Neural progenitor cell (in vitro differentiated cells): ENCODE measurements at places on chromosomes 13 and 19.

DNA sequence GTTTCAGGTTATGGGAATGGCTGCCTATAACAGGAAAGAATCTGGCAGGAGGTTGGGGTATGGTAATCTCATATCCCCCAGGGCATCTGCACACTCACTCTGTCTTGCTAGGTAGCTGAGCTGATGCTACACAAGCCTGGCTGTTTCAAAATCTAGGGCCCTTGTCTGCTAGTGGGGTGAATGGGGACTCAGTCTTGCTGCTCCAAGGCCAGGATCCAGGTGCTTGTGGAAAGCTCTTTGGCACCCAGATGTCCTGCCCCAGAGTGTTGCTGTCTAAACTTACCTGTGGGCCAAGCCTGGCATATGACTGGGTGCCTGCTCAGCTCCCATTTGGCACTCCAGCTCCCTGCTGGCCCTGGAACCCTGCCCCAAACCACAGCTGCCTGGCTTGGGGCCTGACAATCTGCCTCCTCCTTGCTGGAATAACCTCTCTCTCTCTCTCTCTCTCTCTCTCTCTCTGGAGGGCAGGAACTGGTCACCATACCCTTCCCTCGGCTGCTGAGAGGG lies 158.1 kb upstream of the TSC22D1 start:
- no peak for DNase-seq

DNA sequence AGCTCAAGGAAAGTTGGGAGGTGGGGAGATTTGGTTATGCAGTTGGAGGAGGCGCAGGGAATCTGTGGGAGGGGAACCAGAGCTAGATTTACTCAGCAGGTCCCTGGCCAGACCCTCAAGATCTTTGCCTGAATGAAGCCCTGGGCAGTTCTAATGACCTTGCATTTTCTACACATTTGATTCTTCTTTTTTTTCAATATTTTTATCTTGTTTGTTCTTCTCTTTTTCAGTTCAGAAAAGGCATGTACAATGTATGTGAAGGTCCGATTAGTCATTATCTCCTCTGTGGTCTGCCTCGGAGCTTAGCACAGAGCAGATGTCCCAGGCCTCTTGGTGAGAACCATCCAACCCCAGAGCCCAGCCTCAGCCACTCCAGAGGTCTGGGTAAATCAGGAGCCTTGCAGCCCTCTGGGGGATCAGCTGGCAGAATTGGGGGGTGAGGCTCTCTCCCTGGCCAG lies 24.2 kb downstream of the SERP2 start:
- DNase-seq, result peak; percentile 10

- DNase-seq, result peak; percentile 26
These were observed 3.7 kb upstream of the SIN3B start for GRCh38 chr19:16825312-16826052.

DNA sequence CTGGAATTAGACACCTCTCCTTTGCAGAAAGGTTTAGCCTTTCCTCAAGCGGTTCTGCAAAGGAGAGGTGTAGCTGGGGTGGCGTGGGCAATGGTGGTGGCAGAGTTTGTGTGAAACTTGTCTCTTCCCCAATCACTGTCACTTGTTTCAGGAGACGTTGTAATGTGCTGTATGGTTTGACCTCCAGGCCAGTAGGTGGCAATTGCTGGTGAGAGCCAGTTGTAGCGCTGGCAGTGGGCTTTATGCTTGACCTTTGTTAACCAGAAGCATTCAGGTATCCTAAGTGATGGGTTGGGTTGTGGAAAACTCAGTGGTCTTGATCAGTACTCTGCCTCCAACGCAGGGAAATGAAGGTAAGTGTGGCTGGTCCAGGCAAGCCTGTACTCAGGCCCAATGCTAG lies 12.7 kb upstream of the LILRA5 start:
- DNase-seq, result no peak

- no peak for DNase-seq
These were observed 9.1 kb upstream of the VWA8 start for GRCh38 chr13:41970022-41970421.

DNA sequence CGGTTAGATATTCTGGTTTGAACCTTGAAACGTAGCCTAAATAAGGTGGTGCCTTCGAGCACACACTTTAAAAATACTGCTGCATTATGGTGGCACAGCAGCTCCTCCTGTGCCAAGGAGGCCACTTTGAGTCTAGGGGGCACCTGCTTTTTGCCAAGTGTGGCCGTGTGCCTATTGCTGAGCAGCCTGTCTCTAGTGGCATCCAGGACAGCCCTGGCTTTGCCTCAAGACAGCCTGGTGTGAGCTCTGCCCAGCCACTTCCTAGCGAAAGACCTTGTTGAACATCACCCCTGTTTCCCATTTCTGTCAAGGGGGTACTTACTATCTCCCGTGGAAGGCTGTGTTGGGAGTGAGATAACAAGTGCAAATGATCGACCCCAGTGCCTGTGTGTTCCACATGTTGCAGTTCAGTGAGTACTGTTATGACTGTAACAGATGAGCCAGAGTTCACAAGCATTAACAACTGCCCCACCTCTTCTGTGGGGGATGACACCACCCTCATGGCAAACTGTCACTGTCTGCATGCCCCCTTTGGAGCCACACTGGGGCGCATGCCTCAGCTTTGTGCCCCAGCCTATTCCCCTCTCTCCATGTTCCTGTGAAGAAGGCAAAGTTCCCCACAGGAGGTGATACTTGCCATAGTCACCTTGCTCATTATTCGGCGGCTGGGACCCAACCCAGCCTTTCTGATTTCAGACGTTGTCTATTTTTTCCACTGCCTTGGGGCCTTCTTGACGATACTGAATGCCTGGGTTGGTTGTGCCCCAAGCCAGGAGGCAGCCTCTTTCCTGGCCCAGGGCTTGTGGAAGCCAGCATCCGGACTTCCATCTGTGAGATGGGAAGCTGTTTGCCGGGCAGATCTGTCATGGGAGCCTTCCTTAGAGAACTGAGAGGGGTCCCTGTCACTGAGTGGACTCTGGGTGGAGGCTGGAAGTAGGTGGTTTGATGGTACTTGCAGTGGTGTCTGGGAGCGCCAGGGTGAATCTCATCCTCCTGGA lies 5.4 kb downstream of the GATAD2A start:
- no peak for DNase-seq

- no peak for DNase-seq
These were observed 4.9 kb upstream of the ACP4 start for GRCh38 chr19:50785329-50785728.

DNA sequence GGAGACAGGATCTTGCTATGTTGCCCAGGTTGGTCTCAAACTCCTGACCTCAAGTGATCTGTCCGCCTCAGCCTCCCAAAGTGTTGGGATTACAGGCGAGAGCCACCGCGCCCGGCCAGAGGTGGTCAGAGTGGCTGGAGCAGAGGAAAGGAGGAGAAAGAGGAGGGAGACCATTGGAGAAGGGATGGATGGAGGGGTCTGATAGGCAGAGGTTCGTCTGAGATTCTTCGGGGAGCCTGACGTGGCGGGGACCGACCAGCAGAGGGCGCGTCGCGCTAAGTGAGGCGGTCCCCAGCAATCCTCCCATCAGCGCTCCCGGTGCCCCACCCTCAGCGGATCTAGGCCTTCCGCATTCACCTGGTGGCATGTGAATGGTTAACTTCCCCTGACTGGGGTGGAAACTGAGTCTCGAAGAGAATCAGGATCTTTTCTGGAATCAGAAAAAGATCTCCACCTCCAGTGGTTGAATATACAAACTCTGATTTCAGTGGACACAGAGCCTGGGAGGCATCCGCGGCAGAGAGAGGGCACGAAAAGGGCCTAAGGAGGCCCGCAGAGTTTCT lies 8.8 kb downstream of the GTPBP3 start:
- peak; percentile 83 for DNase-seq

- no peak for DNase-seq
These were observed 79.9 kb upstream of the GPC6 start for GRCh38 chr13:93146584-93147297.

DNA sequence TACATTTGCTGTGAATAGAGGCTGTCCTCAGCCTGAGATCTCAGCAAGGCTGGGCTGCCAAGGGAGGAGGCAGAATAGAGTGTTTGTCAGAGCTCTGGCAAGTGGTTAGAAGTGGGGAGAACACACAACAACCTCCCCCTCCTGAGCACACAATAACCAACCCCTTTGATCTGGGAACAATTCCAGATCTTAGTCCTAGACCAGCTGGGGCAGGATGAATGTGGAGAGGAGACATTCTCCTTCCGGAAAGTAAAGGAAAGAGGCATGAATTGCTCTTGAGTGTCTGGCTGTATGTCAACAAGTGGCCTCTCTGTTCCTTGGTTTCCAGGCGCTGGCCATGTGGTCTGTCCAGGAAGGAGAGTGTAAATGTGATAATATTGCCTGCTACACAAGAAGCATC lies 114.9 kb upstream of the TMTC4 start:
- no peak for DNase-seq

DNA sequence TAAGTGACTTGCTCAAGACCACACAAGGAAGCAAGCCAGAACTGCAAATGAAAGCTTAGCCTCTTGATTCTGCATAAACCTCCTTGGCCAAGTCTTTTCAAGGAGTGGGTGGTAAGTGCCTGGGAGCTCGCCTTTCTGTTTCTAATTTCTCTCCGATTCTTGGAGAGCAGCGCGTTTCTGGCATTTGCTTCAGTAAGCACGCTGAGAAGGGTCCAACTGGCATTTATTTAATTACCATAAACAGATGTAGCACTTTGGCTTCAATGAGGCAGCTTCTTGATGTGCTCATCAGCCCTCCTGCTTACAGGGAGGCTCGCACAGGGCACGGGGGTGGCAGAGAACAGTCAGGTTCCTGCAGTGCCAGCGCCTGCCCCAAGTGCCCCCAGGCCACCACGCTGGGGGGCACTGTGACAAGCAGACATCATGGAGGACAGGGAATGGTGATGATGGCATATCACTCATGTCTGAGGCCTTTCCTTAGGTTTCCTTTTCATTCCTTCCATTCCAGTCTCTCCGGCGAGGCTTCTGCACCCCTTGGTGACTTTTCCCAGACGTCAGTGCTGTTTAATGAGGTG lies 13.3 kb downstream of the SIAH3 start:
- DNase-seq, result no peak

- no peak for DNase-seq
These were observed 215.3 kb downstream of the KLF5 start for GRCh38 chr13:73274147-73274546.

DNA sequence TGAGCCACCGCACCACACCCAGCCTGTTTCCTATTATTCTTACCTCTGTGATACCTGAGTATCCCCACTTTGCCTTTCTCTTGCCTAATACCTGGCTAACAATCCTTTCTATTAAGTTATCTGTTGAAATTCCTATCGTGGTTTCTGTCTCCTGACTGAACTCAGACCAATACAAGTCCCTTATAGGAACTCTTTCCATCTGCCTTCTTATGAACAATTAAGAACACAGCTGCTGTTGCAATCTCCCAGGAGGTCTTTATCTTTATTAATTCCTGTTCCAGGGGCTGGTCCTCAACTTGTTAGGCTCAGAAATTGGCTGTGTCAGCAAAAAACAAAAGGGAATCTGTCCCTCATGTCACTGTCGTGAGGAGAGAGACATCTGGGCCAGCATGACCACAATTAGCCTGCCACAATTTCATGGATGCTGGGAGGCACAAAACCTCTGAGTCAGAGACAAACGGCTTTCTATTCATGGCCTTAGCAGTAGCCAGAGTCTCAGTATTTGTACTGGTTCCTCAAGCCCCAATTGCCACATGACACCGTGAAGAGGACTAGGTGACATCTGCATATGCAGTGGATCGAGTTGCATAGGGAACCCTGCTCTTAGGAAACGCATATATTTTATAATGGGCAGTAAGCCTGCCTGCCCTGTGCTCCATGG lies 58.2 kb downstream of the NUFIP1 start:
- peak; percentile 14 for DNase-seq

DNA sequence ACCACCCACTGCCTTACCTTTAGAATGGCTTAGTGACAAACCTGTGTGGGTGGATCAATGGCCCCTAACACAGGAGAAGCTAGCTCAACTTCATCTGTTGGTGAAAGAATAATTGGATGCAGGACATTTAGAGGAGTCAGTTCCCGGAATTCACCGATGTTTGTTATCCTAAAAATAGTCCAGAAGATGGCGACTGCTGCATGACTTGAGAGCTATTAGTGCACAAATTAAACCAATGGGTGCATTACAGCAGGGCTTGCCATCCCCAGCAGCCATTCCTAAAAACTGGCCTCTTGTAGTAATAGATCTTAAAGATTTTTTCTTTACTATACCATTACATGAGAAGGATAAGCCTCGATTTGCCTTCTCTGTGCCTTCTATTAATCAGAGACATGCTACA lies 46.8 kb upstream of the ZNF726 start:
- no peak for DNase-seq

GRCh38 chr19:1935484-1936208 lies 5.3 kb upstream of the CSNK1G2 start:
- no peak for DNase-seq

DNA sequence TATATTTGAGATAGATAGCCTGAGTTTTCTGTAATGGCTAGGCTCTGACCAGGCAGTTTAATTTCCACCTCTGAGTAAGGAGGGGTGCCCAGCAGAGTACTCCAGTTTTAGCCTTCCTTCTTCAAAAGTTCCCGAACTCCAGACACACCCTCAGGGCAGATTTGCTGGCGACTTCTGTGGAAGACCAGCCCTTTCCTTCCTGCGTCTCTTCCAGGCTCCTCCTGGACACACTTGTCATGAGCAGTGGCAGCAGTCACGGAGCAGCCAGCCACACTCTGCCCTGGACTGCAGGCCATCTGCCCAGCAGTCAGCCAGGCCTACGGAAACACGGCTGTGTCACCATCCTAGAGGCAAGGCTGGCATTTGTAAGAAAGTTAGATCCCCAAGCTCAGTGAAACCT lies 6.6 kb upstream of the FLT1 start:
- no peak for DNase-seq
